ENCODE measurements at places on chromosomes 6 and 20. TPM values are rescaled to one million over a fixed set of nuclear protein-coding genes. Genes with fewer than 3 reads are reported as not detected.

DNA sequence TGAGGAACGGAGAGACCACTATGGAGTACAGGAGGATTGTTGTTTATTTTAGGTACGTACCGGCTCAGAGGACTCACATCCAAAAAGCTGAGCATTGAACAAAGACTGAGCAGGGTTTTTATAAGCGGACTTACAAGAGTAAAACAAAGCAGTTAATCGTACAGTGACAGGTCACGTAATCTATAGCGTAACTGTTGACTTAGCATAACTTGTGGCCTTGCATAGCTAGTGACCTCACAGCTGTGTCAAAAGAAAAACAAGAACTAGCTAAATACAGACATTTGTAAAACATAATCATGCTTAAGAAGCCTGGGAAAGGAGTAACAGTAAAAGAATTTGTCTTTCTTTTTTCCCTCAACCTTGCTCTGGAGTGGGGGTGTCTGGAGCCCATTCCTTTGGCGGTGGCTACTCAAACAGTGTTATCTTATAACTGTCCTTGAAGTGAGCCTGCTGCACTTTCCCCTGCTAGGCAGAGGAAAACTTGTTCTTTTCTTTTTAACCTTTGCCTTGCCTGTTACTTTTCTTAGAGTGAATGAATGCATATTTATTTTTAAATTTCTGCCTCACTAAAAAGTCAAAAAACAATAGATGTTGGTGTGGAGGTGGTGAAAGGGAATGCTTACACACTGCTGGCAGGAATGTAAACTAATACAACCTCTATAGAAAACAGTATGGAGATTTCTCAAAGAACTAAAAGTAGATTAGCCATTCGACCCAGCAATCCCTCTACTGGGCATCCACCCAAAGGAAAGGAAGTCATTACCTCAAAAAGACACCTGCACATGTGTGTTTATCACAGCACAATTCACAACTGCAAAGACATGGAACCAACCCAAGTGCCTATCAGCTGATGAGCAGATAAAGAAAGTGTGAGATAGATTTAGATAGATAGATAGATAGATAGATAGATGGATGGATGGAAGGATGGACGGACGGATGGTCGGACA is 109.0 kb downstream of the TAF4 start:
- no peak for DNase-seq

DNA sequence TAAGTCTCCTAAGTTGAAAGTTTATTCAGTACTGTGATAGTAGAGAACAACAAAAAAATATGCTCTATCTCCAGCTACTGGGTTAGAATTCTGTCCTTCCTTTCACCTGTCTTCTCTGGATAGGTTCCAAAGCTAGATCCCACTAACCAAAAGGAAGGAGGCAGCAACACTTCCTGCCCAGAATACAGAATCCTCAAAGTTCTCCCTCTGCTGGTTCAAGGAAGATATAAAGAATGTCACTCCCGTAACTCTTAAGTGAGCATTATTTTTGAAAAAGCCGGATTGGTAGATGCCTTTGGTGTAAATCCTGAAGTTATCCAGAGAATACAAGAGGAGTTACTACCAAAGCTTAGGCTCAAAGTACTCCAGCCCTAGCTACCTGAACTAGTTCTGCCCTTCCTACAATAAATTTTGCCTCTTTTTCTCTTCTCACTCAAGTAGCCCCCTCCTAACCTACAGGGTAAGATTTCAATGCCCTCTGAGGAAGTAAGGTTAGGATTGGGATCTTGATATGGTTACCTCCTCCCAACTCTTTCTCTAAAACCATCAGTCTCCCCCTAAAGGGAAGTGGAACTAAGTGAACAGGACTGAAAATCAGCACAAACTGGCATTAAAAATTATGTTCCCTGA is 26.0 kb upstream of the CRIP3 start:
- no peak for DNase-seq

- DNase-seq = no peak
Measured at GRCh38 chr6:69825904-69826303, 29.1 kb upstream of the LMBRD1 start.

GRCh38 chr20:40207655-40208054 is 481.4 kb downstream of the MAFB start:
- no peak for DNase-seq

The COL20A1 gene
- total RNA-seq = not detected

- DNase-seq = no peak
Measured at GRCh38 chr6:69138148-69138547, 503.1 kb downstream of the ADGRB3 start.

The CLIC5 gene
- total RNA-seq = 6.3 TPM

- DNase-seq = no peak
Measured at GRCh38 chr6:142523515-142524375, 221.9 kb downstream of the ADGRG6 start.

DNA sequence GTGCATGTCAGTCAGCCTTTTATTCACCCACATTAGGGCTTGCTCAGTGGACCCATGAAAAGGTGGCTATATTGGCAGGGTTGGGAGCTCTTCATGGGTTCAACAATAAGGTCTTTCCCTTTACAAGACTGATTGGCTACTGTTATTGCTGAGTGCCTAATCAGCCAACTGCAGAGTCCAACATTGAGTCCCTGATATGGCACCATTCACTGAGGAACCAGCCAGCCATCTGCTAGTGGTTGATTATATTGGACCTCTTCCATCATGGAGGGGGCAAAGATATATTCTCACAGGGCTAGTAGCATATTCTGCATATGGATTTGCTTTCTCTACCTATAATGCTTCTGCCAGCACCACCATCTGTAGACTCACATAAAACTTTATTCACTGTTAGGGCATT is 69.9 kb downstream of the CDKAL1 start:
- DNase-seq = no peak

The PPP1R16B gene
- total RNA-seq = 86.5 TPM

DNA sequence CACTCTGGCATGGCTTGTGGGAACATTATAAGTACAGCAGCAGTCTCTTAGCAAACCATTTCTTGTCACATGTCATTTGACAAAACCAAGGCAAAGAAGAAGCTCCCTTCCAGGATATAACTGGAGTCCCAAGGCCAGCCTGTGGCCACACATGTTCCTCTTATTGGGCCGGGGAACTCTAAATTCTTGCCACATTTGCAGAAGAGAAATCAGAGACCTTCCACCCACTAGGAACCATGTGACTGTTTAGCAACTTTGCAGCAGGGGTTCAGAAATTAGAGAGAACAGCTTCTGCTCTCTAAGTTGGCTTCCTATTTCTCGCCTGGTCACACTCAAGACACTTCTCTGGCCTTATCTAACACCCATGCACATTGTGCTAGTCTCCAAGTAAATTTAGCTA is 20.4 kb upstream of the MEP1A start:
- no peak for DNase-seq

The CYP39A1 gene
- total RNA-seq = not detected

- DNase-seq = no peak
Measured at GRCh38 chr6:105553171-105553570, 150.3 kb upstream of the PREP start.

The BTNL2 gene
- total RNA-seq = not detected

DNA sequence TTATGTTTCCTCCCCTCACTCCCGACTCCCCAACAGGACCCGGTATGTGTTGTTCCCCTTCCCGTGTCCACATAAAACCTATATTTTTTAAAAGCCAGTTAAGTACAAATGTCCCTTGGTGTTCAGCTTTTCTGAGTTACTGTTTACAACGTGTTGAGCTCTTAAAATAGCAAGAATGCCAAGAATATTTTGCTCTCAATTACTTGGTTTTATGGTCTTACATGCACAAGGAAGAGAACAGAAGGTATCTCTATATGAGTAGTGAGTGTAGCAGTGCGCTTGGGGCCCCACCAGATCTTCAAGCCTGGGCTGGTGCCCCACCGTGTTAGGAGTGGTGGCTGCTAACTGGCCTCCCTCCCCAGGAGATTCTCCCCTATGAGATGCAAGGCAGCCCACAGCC is 75.3 kb downstream of the RIN2 start:
- DNase-seq = no peak

The EPPIN gene
- not detected for total RNA-seq

The HLA-F gene
- 444 TPM for total RNA-seq

The C4B gene
- 5.5 TPM for total RNA-seq

DNA sequence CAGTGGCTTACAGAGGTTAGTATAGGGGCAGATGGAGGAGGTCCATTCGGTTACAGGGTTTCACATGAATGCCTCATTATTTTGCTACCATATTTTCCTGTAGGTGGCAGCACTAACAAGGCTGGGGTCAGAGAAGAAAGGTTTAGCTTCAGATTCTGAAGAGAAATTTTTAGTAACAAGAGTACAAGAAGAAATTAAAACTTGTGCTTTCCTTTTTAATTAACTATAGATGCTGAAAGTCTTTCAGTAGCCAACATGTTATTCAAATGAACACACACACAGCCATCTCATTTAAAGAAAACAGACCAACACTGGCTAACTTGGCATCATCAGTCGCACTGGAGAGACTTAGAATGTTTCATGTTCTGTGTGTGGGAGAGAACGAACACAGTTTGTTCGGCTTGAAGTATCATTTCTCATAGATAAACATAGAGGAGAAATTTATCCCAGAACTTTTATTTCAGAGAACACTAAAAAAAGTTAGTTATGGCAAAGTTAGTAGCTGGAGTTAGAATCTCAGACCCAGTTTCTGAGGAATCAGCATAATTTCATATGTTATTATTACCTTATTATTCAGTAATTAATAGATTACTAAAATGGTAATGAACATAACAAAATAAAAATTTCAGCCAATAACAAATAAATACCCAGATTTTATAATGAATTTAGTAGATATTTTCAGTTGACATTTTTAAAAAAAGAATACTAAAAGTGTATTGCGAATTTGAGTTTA is 314.0 kb upstream of the RSPO3 start:
- DNase-seq = no peak

The ADGRB3 gene
- not detected for total RNA-seq

DNA sequence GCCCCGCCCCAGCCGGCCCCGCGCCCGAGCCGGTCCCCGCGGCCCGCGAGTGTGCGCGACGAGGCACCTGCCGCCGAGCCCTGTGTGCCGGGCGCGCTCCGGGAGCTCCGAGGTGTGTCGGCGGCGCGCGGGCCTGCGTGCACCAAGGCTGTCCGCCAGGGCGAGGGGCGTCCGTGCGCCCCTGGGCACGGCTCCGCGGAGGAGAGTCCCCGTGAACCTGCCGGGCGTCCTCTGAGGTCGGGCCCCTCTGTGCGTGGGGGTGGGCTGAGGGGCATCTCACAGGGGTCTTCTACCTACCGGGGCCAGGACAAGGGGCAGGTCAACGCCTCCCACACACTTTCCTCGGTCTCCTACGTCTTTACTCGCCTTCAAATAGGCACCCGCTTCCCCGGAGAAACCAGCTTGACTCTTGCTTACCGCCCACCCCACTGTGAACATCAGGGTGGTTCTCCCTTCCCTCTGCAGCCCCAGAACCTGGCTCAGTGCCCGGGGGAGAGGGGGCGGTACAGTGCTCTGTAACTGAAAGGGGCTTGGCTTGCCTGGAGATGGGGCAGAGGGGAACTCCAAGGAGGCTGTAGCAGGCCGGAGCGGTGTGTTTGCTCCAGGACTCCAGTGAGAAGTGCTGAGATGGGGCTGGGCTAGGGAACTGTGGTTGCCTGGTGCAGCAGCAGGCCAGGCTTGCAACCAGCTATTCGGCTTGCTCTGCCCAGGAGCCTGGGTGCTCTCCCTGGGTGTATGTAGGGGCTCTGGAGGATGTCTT is at the start of gene SAMD10:
SAMD10 (minus strand) TSS at position 86 of the 760 bp plus-strand sequence. CDS start 175 bp downstream, outside the sequence.
- DNase-seq = peak; percentile 79

DNA sequence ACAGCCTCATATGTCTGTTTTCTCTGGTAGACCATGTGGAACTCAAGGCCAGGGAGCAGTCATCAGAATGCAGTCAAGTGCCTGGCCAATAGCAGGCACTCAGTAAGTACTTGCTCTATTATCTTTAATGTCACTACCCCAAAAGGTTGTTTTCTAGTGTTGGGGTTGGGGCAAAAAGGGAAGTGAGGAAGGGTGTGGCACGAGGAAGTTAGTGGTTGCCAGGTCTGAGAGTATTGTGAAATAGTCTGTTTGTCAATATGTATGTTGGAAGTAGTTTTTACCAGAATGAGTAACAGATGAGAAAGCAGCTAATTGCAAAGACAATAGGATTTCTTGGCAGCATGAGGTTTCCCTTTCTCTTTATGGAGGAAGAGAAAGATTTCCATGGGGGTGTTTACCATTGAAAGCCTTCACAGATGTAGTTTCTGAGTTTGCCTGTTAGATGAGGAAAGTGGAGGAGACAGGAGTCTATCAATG is 59.5 kb upstream of the ARMH2 start:
- DNase-seq = peak; percentile 69

The DZANK1 gene
- total RNA-seq = 2.0 TPM

The SCRT2 gene
- not detected for total RNA-seq

GRCh38 chr6:38262609-38263008 is 377.1 kb downstream of the BTBD9 start:
- no peak for DNase-seq

The ZNF76 gene
- 55.0 TPM for total RNA-seq

- peak; percentile 90 for DNase-seq
Measured at GRCh38 chr6:15299430-15300131, 53.7 kb downstream of the JARID2 start.

DNA sequence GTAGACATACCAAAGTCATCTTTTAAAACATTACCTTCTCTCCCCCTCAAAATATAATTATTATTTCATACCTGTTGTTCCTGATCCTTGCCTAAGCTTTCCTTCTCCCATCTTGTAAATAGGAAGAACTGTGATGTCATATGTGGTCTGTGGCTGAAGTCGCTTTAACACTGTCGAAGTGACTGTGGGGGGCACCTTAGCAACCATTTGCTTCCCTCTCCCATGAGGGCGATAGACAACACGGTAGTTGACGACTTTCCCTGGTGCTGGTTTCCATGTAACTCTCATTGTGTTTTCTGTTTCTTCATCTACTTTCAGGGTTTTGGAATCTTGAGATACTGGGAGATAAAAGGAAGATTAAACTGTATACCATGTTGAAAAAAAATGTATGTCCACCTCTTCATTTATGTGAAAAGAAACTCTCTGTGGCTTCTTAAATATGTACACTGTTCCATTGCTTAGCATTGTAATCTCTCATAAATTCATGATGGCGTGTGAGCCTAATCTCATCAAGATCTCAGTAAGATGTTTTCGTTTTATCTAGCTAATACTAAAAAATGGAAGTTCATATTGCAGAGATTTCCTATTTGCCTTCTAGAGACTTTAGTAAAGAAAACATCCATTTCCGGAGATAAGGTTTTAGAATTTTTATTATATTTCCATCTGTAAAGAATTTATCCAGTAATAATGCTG is 49.5 kb downstream of the COL12A1 start:
- DNase-seq = no peak

DNA sequence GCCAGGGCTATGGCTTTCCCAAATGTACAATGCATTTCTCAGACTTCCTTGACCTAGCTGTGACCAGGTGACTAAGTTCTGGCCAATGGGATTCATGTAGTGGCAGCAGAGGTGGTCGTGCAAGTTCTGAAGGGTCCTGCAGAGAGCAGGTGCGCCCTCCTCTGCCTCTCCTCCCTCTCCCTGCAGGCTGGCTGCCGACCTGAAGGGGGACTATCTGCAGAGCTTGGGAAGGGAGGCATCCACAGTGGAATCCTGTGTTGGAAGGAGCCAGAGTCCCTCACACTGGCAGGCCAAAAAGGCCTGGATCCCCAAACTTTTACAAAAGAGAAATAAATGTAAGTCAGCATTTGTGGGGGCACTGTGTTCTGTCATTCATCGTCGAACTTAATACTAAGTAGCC is 66.6 kb downstream of the CDH26 start:
- DNase-seq = no peak

All from activated CD8-positive, alpha-beta memory T cell treated with anti-CD3 and anti-CD28 coated beads, Interleukin-2, amount 10 ng/mL, durations not matched to agents 7 days and 5 days (primary cell).